Uterus (tissue), 4 donors: ENCODE measurements at places on chromosomes 4 and X. TPM values are rescaled to one million over a fixed set of nuclear protein-coding genes. Genes with fewer than 3 reads are reported as not detected.

CLDN2 gene
- total RNA-seq: 1.4 TPM

DNA sequence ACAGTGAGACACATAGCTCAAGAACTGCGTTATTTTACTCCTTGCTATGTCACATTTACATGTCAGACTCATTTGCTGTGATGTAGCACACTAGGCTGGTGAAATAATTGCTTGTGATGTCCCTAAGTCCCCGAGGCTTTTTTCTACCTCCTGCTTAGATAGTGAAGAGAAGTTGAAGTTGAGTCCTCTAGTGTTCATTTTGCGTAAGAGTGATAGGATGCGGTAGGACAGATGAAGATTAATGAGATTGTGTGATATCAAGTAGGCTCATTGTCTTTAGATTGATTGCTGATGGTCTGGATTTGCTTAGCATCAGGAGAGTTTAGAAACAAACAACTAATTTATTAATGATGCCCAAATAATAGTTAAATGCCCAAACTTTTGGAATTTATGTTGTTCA, 173.6 kb upstream of the NUDT6 start:
- no peak for DNase-seq

- DNase-seq: no peak
Observed at GRCh38 chrX:48504261-48504660, 4.5 kb upstream of the PORCN start.

TCEAL9 gene
- total RNA-seq: 53.7 TPM

XAGE2 gene
- not detected for total RNA-seq

DNA sequence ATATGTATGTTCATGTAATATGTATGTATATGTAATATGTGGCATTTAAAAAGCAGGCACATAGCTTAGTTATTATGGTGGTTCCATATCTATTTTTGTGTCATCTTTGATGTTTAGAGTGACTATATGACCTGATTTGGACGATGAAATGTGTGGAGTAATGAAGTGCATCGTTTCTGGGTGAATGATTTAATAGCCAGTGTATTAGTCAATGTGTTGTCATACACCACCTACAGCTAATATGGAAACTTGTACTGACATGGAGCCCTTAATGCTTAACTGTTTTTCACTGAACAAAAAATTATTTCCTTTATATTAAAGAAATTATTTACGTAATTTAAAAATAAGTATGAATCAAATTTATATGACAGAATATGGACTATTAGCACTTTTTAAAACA, 292.3 kb upstream of the FSTL5 start:
- DNase-seq: no peak

GRCh38 chr4:123312951-123313592, 83.5 kb upstream of the SPRY1 start:
- DNase-seq: no peak

GRCh38 chr4:108427946-108428485, 192.4 kb upstream of the RPL34 start:
- no peak for DNase-seq

ATOH1 gene
- total RNA-seq: under 0.01 TPM

- peak; percentile 68 for DNase-seq
Observed at GRCh38 chrX:40644821-40645358, 2.5 kb downstream of the CXorf38 start.

ADGRL3 gene
- 31.5 TPM for total RNA-seq

PNMA6A gene
- total RNA-seq: 2.3 TPM

DNA sequence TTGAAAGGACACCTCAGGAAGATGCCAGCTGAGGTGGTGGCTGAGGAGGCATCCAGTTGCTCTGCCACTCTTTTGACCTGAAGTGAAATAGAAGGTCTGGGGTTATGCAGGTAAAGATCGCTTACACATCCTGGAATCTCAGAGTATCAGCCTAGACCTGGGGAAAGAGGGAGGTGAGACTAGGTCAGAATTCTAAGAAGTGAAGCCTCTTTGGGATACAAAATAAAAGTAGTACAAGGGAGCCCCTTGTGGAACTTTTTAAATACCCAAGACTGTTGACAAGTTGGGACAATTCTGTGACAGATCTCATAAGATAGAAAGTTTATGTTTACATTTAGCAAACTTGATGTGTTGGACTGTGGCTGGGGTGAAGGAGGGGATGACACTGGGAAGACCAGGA, 263.1 kb downstream of the SPRY1 start:
- no peak for DNase-seq

SPANXD gene
- total RNA-seq: not detected

DNA sequence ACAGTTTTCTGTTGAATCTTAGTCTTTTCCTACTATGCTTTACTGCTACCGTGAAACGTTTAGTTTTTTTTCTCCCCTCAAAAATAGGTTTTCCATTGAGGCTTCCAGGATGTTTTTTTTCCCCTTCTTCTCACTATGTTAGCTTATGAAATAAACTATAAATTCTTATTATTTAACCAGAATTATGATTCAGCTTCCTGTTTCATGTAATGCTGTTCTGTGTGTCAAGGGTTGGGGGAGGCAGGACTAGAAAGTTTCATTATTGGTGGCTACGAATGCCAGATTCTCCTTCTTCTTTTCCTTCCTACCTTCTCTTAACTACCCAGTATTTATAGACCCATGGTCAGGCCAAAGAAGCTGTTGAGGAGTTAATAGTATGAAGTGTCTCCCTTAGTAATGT, 11.8 kb downstream of the CLCN5 start:
- no peak for DNase-seq

- DNase-seq: no peak
Observed at GRCh38 chr4:115360431-115360830, 247.0 kb upstream of the NDST4 start.

DNA sequence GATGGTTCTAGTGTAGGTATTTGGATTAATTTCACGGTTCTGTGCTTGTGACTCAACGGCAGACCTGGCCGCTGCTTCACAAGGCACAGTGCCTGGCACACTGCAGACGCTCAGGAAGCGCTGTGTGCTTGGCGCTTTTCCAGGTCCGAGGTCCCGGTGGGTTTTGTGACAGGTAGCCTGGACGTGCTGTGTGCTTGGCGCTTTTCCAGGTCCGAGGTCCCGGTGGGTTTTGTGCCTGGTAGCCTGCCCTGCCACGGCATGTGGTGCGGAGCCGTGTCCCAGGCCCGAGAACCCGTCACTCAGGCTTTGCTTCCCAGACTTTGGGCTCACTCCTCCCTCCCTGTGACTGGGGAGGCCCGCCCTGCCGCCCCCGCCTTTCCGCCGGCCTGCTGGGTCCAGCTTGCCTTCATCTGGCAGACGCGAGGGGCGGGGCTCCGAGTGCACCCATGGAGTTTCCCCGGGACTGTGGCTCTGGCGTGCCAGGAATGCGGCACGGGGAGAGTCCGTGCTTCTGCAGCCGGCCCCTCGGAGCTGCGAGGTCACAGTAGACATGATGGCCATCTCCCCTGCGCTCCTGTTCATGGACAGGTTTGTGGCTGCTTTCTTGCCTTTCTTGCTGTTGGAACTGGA, 44.2 kb downstream of the TBC1D14 start:
- DNase-seq: peak; percentile 79

DNA sequence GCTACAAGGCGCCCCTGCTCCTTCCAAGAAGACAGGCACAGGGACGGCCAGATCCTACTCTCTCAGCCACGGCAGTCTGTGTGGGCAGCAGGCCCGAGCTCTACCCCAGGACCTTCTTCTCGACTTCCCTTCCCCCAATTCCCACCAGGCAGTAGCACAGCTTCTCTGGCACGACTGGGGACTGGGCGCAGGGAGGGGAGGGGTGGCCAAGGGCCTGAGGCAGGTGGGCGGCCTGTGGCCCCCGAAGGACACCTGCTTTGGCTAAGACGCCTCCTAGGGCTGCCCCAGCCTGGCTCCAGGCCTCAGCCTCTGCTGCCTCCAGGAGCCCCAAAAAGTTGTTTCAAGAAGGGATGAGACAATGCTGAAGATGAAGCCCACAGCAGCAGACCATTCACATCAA, 24.2 kb upstream of the IRF2 start:
- DNase-seq: no peak

SASH3 gene
- total RNA-seq: 2.1 TPM

- DNase-seq: no peak
Observed at GRCh38 chr4:146224326-146224966, 10.1 kb downstream of the REELD1 start.

- no peak for DNase-seq
Observed at GRCh38 chr4:159291176-159291575, 188.3 kb downstream of the RAPGEF2 start.

DNA sequence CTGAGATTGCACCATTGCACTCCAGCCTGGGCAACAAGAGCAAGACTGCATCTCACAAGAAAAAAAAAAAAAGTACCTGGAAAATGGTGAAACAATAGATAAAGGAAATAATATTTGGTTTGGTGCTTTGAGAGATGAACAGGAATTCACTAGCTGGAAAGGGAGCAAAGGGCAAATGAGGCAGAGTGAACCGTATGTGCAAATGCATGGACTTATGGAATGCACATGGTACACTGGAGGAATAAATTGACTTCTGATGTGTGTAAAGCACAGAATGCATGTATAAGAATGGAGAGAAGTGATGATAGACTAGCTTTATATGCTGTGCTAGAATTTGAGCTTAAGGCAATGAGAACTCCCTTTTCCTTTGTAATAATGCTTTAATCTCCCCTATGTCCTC, 413.3 kb downstream of the SPRY1 start:
- no peak for DNase-seq

- no peak for DNase-seq
Observed at GRCh38 chrX:25296850-25297249, 281.1 kb upstream of the ARX start.

MAGEB17 gene
- total RNA-seq: not detected

DNA sequence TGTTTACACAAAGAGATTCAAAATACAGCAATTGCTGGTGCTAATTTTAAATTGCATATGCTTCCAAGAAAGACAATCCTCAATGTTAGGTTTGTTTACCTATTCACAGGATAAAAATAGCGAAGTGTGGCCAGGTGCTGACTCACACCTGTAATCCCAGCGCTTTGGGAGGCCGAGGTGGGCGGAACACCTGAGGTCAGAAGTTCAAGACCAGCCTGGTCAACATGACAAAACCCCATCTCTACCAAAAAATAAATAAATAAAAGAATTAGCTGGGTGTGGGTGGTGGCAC, 77.7 kb downstream of the OPHN1 start:
- DNase-seq: no peak

ARAP2 gene
- total RNA-seq: 10.5 TPM

GRCh38 chr4:38529189-38530115, 134.5 kb upstream of the KLF3 start:
- DNase-seq: no peak

NPY2R gene
- not detected for total RNA-seq

GRCh38 chr4:74503580-74503979, 58.6 kb downstream of the AREG start:
- no peak for DNase-seq

DNA sequence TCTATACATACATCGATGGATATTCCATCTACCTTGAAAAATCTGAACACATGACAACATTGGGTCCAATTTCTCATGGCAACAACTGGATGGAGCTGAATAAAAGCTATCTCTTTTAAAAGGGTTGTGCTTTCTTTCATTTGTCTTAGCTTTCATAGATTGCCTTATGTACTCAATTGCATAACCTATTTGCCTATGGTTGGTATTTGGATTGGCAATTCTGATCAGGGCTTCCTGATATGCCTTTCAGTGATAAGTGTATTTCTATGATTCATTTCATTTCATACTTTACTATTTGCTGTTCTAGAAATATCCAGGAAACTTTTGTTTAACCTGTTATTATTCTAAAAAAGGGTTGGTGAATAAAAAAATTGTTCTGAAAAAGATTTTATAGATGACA, 509.9 kb downstream of the GRXCR1 start:
- no peak for DNase-seq

DNA sequence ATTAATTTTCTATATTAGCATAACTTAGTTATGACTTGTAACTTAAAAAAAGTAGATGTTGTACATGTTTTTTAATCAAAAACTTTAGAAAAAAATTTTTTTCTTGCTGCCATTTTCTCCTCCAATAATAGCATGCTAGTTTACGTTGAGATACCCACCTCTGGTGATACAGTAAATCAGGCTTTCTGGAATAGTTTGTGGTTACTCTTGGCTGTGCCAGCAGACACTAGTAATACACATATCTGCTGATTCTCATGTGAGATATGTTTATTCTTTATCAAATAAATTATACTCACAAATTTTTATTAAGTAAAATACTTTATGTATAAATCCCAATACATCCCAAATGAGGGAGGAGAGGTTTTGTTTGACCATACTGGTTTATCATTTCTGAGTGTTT, 117.3 kb downstream of the KLHL8 start:
- no peak for DNase-seq

- no peak for DNase-seq
Observed at GRCh38 chr4:74632634-74633033, 161.7 kb downstream of the BTC start.

AFM gene
- not detected for total RNA-seq

EMCN gene
- 60.3 TPM for total RNA-seq

- no peak for DNase-seq
Observed at GRCh38 chr4:121030711-121031110, 41.6 kb downstream of the NDNF start.

- no peak for DNase-seq
Observed at GRCh38 chr4:126715067-126715466, 917.7 kb upstream of the INTU start.

DNA sequence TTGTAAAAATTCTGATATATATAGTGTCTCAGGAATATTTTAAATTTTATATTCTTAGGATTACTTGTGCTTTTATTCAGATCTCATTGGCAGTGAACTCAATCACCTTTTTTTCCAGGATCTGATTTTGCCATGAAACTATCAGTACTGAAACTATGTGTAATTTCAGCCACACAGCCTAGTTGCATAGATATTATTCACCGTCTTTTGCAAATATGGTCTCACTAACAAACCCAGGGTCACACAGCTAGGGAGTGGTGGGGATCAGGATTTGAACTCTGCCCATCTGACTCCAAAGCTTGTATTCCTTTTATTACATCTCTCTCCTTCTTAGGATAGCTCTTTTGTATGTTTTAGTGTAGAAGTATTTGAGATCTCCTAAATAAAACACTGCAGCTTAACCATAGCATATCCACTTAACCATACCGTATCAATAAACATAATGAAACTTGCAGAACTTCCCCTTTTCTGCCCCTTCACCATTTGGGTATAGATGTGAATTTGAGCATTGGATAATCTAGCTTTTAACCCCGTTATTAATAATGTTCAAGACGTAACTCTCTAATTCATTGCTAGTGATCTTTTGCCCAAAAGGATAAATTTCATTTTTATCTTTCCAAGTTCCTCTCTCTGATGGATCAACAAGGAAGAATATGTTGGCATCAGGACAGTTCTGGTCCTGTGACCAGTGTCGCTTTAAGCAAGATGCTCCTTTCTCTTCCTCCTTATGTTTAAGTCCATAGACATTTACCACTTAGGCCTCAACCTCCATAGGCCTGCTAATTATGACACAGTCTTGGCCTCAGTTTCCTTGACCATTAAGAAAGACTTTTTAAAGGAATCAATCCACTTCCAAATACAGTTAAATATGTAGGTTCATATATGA, 74.6 kb downstream of the RAPGEF2 start:
- DNase-seq: no peak
